Chondrocyte (in vitro differentiated cells): ENCODE measurements at places on chromosomes 3 and 15.

DNA sequence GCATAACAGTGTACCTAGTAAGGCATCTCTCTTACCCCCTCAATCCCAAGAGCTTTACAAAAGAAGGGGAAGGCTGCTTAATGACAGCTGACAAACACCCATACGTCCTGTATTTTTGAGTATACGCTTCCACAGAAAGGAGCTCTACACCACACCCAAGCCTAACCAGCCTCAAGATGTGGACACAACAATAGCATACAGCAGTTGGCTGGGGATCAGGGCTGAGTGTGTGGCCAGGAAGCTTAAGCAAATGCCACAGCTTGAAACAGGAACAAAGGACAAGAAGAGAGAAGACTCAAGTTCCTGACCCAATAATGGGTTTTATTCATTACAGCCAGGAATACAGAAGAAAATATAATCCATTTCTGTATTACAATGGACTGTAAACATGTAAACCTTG is 6.9 kb downstream of the HEXA start:
- no peak for DNase-seq

DNA sequence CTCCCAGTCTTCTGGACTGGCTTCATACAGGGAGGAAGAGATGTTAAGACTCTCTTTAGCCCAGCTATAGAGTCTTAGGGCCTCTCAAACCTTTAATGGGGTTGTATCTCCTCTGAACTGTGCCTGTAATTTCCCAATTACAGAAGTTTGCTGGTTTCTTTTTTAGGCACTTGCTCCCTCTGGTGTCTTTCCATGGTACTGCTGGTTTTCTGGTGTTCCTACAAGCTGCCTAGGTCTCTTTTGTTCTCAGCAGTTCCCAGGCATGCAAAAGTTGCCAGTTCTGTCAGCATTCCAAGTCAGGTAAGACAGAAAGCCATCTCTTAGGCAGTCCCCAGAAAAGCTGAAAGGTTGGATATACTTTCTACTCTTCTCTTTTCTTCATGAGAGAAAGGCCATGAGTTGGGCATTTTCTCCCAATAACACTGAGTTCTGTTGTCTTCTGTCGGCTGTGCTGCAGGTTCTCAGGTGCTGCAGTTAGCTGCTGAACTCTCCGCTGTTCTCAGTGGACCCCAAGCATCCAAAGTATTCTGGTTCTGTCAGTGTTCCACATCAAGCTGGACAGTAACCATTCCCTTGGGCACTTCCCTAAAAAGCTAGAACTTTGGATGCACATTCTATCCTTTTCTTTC is 54.4 kb upstream of the EHHADH start:
- no peak for DNase-seq

GRCh38 chr3:63656786-63657185 is 4.3 kb downstream of the SNTN start:
- DNase-seq: no peak

DNA sequence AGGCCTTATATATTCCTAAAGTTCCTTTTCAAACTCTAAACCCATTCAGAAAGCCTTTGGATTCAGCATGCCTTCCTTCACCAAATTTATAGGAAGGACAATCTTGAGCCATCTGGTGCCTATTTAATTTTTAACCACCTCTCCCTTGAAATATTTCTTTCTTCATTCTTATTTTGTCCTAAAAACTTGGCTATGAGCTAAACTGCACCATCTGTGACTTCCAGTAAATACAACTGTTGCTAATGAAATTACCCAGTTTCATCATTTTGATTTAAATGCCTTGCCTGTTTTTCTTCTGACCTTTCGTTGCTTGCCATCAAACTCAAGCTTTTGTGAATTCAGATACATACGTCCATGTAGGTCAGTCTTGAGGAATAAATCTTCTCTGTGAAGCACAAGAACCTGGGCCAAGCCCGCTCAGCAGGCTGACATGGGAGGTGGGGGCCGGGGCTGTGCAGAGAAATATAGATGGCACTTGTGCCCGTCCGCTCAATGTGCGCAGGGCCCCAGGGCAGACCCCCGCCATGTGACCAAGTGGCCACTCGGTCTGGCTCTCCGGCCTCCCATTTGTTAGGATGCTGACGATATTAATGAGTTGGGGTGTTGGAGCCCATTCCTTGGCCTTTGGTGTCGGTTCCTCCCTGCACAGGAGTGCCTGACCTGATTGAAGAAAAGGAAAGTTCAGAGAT is 335.9 kb downstream of the VPS13C start:
- no peak for DNase-seq

DNA sequence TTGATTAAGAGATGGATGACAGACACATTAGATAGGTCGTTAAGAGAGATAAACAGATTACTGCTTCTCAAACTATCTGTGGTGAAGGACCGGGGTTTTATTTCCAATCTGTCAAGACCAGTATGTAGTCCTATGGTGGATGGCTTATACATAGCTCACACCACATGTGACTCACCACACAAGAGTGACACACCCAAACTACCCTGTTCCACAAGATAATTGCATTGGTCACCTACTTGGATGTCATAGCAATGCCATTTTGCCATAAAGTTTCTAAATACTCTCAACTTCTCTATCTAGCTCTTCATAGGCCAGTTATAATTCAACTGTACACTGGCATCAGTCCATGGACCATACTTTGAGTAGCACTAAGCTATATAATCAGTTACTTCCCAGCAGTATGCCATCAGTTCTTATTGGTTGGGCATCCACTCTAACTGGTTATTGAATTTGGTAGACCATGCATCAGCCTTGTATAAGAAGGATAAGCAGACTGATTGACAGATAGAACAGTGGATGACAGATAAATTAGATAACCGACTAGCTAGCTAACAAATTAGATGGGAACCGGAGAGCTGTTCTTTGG is 11.6 kb downstream of the WWTR1 start:
- no peak for DNase-seq

DNA sequence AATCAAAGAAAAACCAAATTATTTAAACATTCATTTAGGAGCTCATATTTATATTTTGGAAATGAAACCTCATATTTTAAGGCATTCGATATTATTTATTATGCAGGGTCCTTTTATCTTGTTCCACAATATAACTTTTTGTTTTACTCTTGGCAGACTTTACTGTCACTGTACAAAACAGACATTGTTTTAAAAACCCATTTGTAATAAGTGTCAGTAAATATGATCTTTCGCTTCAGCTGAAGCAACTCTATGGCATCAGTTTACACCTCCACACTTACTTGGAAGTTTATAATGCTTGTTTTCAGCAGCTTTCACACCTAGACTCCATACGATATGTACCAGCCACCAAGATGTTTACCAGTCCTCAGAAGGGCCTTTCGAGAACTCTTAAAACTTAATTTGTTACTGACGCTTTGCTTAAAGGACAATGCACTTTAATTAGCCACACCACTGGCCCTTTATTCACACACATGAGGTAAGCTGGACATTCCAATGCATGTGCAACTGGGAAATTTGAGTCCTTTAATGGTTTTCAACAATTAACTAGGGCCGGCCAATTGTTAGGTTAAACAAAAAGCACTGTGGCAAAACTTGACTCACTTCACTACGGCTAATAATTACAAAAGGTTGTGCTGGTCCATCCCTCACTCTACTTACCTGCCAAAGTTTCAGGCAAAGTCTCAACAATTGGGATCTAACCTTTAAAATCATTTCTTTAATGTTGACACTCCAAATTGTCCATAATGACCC is 16.7 kb downstream of the WWTR1 start:
- no peak for DNase-seq
